ENCODE measurements at places on chromosomes 11 and 22.

GRCh38 chr11:127862406-127862805 lies 725.0 kb downstream of the ETS1 start:
- no peak for DNase-seq

GRCh38 chr11:64355078-64355940 lies 3.7 kb upstream of the RPS6KA4 start:
- DNase-seq, result peak; percentile 86

DNA sequence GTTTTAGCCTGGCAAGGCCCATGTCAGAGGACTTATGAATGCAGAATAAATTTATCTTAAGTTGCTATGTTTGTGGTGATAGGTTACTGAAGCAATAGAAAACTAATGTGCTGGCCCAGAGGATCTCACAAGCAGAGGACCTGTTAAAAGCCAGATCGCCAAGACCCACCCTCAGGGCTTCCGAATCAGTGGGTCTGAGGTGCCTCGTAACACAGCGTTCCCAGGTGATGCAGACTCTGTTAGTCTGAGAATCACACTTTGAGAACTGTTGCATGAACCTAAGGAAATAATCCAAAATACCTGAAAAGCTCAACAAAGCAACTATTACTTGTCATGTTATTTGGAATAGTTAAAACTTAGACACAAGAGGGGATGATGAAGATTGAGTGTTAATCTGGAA lies 6.7 kb upstream of the SCARF2 start:
- DNase-seq, result no peak

DNA sequence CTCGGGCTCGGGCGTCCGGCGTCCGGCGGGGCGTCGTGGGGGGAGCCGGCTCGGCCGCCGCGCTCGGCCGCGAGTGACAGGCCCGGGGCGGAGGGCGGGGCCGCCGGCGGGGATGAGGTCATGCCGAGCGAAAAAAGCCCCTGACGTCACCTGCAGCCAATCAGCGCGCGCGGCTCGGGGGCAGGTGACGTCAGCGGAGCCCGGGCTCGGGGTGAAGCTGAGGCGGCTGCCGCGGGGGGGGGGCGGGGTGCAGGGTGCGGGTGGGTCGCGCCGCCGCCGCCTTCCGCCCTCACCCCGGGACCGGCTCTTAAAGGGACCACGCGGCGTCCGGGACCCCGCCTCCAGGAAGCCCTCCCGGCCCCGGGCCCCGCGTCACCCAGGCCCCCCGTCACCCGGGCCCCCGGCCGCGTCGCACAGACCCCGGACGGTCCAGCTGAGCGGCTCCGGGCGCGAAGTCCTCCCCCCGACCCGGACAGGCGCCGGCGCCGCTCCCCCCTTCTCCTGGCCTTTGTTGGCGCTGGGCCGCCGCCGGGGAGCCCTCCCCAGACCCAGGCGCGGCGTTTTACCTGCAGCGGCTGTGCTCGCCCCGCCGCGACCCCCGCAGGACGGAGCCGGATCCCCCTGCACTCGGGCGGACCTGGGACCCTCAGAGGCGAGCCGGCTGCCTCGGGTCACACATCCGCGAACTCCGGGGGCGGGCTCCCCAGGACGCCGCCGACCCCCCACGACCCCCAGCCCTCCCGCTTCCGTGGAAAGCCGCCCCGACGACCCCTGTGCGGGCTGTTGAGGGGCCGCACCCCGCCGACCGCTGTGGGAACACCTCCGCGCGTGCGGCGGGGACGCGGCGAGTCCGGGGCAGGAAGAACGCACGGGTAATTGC lies at the start of gene DUSP8:
Gene DUSP8, minus strand, starts transcription at position 75 of the 880 bp plus-strand sequence. CDS start 6,445 bp downstream, outside the sequence.
- peak; percentile 97 for DNase-seq

DNA sequence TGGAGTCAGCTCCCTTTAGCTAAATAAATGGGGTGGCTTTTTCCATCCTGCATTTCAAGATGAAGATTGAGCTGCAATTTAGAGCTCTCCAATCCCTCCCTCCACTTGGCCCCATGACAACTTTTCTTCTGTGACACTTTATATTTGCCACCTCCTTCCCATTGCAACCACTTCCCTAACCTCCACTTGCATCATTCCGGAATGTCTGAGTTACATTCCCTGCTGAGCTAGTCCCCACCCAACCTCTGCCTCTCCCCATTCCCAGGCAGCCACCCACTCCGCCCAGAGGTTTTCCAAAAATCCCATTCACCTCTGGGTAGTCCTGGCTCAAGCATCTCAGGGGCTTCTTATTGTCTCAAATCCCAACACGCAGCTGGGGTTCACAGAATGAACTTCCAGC lies 24.7 kb downstream of the PC start:
- no peak for DNase-seq

GRCh38 chr11:59708537-59708936 lies 5.1 kb downstream of the OR10V1 start:
- DNase-seq, result no peak

All from left ventricle myocardium superior (tissue), 1 donor.